ENCODE measurements at places on chromosomes 6 and 20.

GRCh38 chr6:170455335-170455979 lies 97.7 kb downstream of the PSMB1 start:
- no peak for ATAC-seq

GRCh38 chr6:42279144-42279781 lies 61.6 kb upstream of the MRPS10 start:
- ATAC-seq = peak; percentile 76

DNA sequence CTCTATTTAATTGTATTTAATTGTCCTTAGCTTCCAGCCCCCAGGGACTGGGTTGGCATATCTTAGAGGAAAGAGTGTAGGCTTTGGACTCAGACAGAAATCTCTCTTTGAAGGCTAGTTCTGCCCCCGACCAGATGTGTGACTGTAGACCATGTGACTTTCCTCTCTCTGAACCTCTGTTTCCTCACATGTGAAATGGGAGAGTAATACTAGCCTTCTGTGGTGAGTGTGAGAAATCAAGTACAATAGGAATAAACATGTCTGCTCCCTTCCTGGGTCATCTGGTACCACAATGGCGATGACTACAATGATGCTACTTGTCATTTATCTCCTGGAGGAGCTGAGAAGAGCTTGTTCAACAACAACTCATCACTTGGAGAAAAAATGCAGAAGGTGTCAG lies 179.9 kb downstream of the LRFN2 start:
- no peak for ATAC-seq

GRCh38 chr6:3245216-3245615 lies 13.5 kb upstream of the PSMG4 start:
- ATAC-seq = no peak

DNA sequence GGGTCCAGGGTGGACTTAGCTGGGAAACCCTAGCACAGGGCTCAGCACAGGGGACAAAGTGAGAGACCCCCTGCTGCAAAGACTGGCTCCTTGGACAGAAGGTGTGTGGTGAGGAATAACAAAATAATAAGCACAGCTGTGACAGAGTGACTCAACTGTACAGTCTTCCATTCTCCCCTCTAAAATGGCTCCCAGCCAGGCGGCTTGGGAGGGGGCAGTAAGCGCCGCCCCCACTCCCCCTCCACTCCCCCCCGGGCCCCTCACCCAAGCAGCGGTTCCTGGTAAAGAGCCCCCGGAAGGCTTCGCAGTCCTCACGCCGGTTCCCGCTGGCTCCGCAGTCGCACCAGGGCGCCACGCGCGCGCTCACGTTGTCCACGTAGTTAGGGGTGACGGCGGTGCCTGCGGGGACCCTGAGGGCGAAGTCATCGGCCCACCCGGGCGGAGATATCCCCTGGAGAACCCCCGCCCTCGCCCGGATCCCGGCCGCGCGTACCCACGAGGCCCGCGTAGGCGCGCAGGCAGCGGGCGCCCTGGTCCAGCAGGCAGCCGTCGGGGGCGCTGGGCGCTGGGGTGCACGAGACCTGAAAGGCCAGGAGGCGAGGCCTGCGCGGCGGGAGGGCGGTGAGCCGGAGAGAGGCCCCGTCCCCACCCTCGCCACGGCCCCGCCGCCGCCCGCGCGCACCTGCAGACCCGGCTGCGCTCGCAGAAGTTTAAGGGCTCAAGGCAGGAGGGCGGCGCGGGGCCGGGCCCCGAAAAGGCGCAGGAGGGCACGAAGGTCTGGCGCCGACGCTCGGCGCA lies 2.7 kb downstream of the GFRA4 start:
- no peak for ATAC-seq

DNA sequence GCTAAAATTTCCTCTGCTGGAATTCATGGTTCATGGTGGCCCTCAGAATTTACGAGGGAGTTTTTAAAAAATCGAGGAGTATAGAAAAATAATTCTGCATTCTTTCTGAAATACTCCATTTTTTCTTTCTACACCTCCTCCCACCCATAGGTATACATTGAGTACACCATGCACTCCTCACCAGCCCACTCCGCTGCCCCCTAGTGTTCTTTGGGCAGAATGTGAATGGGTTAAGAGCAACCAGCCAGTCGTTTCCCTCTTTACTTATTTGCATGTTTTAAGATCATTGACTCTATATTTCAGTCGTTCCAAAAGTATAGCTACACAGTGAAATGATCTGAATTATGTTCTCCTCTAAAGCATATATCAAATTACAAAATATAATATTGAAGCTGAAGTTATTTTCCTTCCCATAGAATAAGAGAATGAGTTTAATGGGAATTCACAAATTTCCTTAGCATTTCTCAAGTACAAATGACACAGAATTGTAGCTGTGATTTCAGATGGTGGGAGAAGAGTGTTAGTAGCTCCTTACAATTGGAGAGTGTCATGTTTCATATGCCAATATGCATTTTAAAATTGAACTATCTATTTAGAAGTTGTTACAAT lies 977.7 kb upstream of the SLC35B3 start:
- ATAC-seq = no peak

- ATAC-seq = no peak
Measured at GRCh38 chr6:127966616-127967015, 65.8 kb upstream of the THEMIS start.

DNA sequence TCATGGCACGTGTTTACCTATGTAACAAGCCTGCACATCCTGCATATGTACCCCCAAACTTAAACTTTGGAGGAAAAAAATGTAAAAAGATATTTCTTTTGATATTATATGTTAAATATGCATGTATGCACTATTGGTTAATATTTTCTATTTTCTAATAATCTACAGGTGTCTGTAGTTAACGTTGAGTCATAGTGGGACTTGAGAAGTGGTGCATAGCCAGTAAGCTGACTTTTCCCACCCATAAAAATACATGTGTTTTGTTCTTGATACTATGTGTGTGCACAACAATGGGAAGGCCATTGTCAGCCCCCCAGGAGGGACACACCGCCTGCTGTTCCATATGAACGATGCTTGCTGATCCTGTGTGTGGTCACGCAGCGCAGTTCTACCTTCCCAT lies 49.1 kb downstream of the FAM120B start:
- no peak for ATAC-seq

DNA sequence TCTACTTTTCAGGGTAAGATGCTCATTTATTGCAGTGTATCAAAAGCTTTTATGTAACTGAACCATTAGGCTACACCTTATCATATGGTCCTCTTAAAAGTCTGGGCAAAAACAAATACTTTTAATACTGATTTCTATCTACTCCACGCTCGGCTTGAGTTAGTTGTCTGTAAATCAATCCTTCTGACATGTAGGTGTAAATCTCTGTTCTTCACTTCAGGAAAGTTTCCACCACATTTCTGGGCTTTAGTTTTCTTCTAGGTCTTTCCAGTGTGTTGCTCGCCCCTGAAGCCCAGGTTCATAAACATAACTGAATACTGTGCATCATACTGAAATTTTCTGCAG lies 89.2 kb upstream of the RNF217 start:
- no peak for ATAC-seq

DNA sequence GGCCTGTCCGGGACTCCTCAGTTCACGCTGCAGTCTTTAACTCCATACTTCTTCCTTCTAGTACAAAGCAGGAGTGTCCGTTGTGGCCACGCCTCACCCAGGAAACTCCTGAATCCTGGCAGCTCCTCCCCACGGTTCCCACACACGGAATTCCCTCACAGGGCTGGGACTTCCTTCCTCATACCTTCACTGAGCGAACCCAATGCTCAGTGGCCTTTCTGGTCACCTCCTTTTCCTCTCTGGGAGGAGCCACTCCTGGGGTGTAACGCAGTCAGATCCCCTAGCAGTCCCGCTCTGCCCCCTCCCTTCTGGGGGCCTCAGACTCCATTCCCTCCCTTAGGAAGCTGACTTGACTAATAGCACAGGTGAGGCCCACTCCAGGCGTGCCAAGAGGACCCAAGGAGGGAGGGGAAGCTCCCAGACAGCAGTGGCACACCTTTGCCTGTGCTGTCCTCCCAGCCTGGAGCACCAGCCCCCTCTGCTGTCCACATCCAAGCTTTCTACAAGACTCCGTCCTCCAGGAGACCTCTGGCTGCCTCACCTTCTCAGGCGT lies at the start of gene SLC52A3:
TSS of gene SLC52A3 (minus strand) at position 75 of the 553 bp plus-strand sequence. CDS start 2,726 bp downstream, outside the sequence.
- no peak for ATAC-seq

DNA sequence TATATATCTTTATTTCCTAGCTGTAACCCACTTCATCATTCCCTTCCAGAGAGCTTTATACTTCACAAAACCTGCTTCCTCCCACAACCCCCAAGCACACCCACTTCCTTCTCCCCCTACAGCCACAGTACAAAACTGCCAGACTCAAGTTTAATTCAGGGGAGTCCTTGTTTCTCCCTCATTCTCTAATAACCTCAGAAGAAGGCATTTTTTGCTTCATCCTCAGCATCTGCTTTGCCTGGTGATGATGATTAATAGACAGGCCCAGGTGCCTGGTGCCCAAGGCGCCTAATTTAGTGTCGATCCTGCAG lies 414.3 kb downstream of the KIF16B start:
- peak; percentile 66 for ATAC-seq

GRCh38 chr20:40953856-40954255 lies 74.8 kb upstream of the TOP1 start:
- ATAC-seq = no peak

GRCh38 chr6:125058546-125058945 lies 95.0 kb upstream of the TPD52L1 start:
- no peak for ATAC-seq

- ATAC-seq = no peak
Measured at GRCh38 chr6:117018771-117019170, 141.7 kb downstream of the RFX6 start.

DNA sequence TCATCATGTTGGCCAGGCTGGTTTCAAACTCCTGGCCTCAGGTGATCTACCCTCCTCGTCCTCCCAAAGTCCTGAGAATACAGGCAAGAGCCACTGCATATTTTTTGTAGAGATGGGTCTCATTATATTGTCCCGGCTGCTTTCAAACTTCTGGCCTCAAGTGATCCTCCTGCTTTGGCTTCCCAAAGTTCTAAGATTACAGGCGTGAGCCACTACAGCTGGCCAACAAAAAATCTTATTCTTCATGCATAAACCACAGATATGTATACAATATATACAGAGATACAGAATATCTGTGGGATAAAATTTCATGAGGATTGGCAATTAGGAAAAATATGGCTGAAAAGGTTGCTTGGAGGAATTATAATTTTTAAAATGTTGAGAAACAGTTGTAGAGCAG lies 49.9 kb downstream of the SLC35A1 start:
- ATAC-seq = no peak

DNA sequence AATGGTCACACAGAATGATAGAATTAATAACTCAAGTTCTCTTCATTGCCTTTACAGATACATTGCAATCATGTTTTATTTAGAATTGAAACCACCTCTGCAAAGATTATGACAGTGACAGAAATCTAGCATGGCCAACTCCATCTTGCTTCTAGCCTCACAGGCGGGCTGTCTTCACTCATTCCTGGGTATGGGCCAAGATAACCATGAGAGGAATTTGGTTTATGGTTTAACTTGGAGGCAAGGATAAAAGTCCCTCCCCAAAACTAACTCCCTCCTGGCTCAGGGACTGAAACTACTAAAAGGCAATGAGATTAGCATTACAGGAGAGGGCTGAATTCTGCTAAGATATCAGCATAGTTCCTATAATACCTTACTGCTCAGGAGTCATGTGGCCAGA lies 95.2 kb upstream of the CST7 start:
- no peak for ATAC-seq

DNA sequence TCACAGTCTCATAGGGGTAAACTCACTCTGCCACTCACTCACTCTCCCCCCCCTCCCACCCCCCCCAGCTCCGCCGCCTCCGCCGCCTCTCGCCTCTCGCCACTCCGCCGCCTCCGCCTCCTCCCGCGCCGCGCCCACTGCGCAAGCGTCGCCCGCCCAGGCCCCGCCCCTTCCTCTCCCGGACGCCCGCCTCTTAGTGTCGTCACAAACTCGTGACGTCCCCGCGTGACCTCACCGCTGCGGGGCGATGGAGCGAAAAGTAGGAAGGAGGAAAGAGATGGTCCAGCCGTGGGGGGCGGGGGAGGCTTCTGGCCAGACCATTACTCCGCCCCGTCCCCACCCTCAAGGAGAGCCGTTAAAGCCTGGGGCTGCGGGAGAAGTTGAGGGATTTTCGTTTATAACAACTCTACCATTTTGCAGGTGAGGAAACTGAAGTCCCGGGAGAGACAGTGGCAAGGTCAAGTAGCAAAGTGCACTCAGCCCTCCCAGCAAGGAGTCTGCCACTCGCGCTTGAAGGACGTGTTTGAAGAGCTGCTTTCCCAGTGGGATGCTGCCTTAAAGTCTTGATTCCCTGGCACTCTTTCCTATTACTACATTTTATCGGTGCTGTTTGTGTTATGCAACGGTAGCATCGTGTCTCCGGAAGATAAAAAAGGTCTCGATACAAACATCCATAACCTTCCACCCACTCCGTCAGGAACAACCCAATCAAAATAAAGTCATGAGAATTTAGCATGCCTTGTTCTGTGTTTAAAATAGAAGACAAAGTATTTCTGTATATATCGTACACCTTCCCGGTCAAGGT lies at the start of gene ILRUN:
TSS of gene ILRUN (minus strand) at position 29 of the 805 bp plus-strand sequence. CDS start 164 bp downstream, outside the sequence.
- peak; percentile 94 for ATAC-seq

- peak; percentile 46 for ATAC-seq
Measured at GRCh38 chr6:109458774-109459531, 3.4 kb upstream of the MICAL1 start.

- no peak for ATAC-seq
Measured at GRCh38 chr6:125533710-125534397, 215.6 kb upstream of the HEY2 start.

GRCh38 chr20:22909436-22909835 lies 125.7 kb upstream of the SSTR4 start:
- ATAC-seq = no peak

GRCh38 chr20:8589956-8590355 lies 457.9 kb downstream of the PLCB1 start:
- no peak for ATAC-seq

- no peak for ATAC-seq
Measured at GRCh38 chr20:19786311-19786710, 28.3 kb downstream of the RIN2 start.
